ENCODE measurements at places on chromosomes 5 and 9.

GRCh38 chr9:87898151-87898550 is 15.5 kb downstream of the SPATA31E1 start:
- H3K4me1 ChIP-seq, result no peaks in the 10 kb centered on the region
- DNase-seq, result no peak
- peaks cover 1% of the 10 kb centered on the region for H3K27me3 ChIP-seq

- H3K4me1 ChIP-seq, result no peaks in the 10 kb centered on the region
- no peak overlapping the region for H3K27ac ChIP-seq
- H3K36me3 ChIP-seq, result peaks cover 24% of the 10 kb centered on the region
- DNase-seq, result no peak
Measured at GRCh38 chr5:173581408-173582215, 34.8 kb downstream of the BOD1 start.

- no peak for DNase-seq
- H3K4me1 ChIP-seq, result no peaks in the 10 kb centered on the region
- H3K4me3 ChIP-seq, result no peak overlapping the region
- no peaks in the 10 kb centered on the region for H3K36me3 ChIP-seq
- H3K27ac ChIP-seq, result no peak overlapping the region
- H3K27me3 ChIP-seq, result no peaks in the 10 kb centered on the region
Measured at GRCh38 chr5:166926138-166926537, 1365.3 kb upstream of the WWC1 start.

GRCh38 chr5:156528673-156529072 is 201.7 kb downstream of the SGCD start:
- no peak overlapping the region for H3K4me3 ChIP-seq
- no peak overlapping the region for H3K27ac ChIP-seq
- H3K4me1 ChIP-seq, result no peaks in the 10 kb centered on the region
- no peaks in the 10 kb centered on the region for H3K27me3 ChIP-seq

- H3K27me3 ChIP-seq, result no peaks in the 10 kb centered on the region
- H3K27ac ChIP-seq, result no peak overlapping the region
- no peak overlapping the region for H3K4me3 ChIP-seq
- no peaks in the 10 kb centered on the region for H3K4me1 ChIP-seq
Measured at GRCh38 chr5:15850536-15850935, 329.1 kb downstream of the MARCHF11 start.

DNA sequence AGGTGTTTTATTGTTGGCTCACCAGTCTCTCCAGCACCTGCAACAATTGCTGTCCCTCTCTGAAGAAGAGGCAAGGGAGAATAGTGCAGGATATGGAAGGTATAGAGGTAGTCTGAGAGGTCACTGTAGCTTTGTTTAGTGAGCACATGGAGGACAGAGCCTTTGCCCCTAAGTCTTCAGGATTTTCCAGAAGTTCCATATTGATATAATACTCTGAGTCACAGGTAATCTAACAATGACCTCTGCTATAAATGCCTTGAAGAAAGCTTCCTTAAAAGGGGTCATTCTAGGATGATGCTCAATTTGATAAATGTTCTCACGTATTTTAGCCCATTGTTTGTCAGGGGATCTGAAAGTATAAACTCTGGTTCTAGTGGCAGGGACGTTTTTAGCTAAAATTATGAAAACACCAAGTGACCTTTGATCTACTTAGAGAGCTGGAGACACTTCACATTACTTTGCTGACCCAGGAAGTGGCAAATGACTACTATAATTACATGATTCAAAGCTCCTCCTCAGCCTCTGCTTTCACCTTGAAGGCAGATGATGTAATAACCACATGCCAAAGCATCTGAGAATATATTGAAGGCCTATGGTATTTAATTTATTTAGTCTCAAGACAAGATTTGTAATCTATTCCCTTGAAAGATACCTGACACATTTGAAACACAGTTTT is 366.9 kb upstream of the NUDT12 start:
- H3K4me3 ChIP-seq, result no peak overlapping the region
- DNase-seq, result no peak
- H3K27me3 ChIP-seq, result no peaks in the 10 kb centered on the region
- no peak overlapping the region for H3K27ac ChIP-seq
- H3K4me1 ChIP-seq, result no peaks in the 10 kb centered on the region

DNA sequence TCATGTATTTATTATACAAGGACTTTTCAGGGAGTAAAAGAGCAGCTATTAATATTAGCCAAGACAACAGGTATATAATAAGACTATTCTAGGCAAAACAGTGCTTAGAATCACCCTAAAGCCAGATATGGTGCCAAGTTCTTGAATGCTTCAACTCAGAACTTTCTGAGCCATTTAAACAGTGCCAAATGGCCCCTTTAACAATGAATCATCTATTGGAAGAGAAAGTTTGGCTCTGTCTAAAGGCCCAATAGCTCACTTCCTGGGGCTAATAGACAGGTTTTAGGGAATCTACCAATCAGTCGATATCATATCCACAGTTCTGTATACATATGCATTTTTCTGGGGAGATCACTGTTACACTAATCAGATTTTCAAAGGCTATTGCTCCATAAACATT is 42.9 kb downstream of the ZNF474 start:
- no peaks in the 10 kb centered on the region for H3K36me3 ChIP-seq
- DNase-seq, result no peak
- H3K27me3 ChIP-seq, result peaks cover 5% of the 10 kb centered on the region
- no peak overlapping the region for H3K4me3 ChIP-seq

DNA sequence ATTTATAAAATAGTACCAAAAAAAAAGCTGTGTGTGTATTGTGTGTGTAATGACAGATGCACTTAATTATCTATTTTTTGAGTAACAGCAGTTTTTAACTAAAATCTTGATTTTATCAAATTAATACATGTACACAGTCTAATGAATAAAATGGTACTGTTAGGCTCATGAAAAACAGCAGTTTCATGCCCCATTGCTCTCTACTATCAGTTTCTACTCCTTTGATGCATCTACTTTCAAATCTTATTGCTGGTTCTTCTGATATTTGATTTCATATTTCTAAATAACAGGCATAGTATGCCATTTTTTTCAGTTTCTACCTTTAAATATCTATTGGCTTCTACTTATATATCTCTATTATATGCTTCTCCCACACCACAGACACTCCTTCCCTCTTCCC is 117.4 kb downstream of the CCDC171 start:
- H3K4me1 ChIP-seq, result no peaks in the 10 kb centered on the region
- H3K36me3 ChIP-seq, result peaks cover 6% of the 10 kb centered on the region
- no peaks in the 10 kb centered on the region for H3K27me3 ChIP-seq
- no peak overlapping the region for H3K4me3 ChIP-seq
- no peak overlapping the region for H3K27ac ChIP-seq

- no peak overlapping the region for H3K4me3 ChIP-seq
- no peak for DNase-seq
- H3K27me3 ChIP-seq, result peaks cover 8% of the 10 kb centered on the region
- no peaks in the 10 kb centered on the region for H3K36me3 ChIP-seq
Measured at GRCh38 chr9:19965336-19965735, 176.5 kb upstream of the SLC24A2 start.

DNA sequence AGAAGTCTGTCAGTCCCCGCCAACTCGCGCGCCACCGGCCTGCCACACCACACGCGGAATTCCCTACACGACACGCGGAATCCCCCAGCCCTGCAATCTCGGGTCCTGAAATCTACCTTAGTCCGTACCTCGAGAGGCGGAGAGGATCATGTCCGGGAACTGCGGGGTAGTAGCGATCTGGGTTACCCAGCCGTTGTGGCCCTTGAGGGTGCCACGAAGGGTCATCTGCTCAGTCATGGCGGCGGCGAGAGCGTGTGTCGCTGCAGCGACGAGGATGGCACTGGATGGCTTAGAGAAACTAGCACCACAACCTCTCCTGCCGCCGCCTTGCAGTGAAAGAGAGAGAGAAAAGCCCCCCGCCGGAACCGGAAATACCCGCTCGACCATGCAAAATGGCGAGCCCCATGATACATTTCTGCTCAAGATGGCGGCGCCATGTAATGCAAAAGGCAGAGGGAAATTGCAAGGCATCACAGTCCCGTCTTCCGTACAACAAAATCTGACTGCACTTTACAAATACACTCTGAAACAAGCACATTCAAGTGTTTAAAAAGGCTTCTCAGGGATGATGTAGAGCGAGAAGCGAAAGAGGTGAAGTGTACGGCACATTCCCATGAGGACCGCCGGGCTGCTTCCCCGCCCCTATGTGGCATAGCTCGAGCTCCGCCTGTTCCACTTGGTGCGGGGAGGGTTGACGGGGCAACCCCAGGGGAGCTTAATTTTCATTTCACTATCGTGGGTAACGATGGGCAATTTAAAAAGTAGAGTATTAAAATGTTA is at the start of gene RACK1:
Gene RACK1 (minus strand): TSS at position 343 of the 780 bp plus-strand sequence. CDS start 106 bp downstream, at position 237.
- peak within 1 kb of the TSS; percentile 95 for H3K27ac ChIP-seq
- H3K36me3 ChIP-seq, result peaks cover 20% of the 10 kb centered on the region
- DNase-seq, result peak; percentile 86
- no peaks in the 10 kb centered on the region for H3K27me3 ChIP-seq
